ENCODE measurements at places on chromosomes 6 and 20. TPM values are rescaled to one million over a fixed set of nuclear protein-coding genes. Genes with fewer than 3 reads are reported as not detected.

The THBS2 gene
- not detected for total RNA-seq

DNA sequence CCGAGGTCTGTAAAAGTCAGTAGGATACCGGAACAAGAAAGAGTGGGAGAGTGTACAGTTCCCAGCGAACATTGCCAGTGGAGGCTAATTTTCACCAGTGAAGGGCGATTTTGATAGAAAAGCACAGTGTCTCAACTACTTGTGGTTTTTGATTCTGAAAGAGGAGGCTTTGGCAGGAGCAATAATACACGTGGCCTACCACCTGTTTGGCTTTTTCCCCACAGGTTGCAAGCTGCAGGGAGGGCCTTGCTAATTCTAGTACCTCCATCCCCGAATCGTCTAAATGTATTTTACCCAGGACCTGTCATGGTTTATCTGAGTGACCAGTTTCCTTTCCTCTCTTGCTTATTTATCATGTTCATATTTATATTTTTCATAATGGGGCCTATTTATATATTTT is 3.3 kb upstream of the EFCAB8 start:
- H3K27ac ChIP-seq: peak overlapping the region; percentile 27
- DNase-seq: no peak
- peaks cover 30% of the 10 kb centered on the region for H3K36me3 ChIP-seq
- no peak overlapping the region for H3K4me3 ChIP-seq
- no peaks in the 10 kb centered on the region for H3K27me3 ChIP-seq

DNA sequence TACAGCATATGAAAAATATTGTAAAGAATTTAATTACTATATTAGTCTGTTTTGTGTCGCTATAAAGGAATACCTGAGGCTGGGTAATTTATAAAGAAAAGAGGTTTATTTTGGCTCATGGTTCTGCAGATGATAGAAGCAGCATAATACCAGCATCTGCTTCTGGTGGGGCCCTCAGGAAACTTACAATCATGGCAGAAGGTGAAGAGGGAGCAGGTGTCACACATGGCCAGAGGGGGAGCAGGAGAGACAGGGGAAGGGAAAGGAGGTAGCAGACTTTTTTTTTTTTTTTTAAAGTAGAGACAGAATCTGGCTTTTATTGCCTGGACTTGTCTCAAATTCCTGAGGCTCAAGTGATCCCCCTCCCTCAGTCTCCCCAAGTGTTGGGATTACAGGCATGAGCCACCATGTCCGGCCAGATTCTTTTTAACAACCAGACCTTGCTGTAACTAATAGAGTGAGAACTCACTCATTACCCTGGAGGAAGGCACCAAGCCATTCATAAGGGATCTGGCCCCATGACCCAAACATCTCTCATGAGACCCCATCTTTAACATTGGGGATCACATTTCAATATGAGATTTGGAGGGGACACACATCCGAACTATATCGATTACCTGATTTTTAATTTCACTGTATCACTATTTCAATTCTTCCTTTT is 64.6 kb downstream of the MAN1A1 start:
- H3K27me3 ChIP-seq: no peaks in the 10 kb centered on the region
- DNase-seq: no peak

The ARG1 gene
- not detected for total RNA-seq

The BTN3A1 gene
- 47.6 TPM for total RNA-seq

DNA sequence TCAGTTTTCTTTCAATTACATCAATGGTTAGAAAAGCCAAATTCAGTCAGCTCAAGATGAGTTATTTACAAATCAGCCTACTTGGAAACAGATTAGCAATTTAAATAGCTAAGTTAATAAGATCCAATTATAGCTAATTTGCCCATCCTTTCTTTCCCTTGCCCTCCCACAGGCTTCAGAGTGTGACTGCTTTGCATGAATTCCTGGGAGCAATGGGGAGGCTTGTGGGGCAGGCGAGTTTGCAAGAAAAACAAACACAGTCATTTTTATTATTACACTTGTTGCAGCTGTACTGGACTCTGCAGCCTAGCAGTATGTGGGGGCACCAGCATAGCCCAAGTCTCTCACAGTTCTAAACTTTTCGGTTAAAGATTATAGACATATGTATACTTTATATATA is 219.0 kb downstream of the NKAIN2 start:
- no peak overlapping the region for H3K4me3 ChIP-seq
- no peak for DNase-seq
- H3K36me3 ChIP-seq: no peaks in the 10 kb centered on the region
- H3K4me1 ChIP-seq: no peaks in the 10 kb centered on the region
- H3K27me3 ChIP-seq: no peaks in the 10 kb centered on the region

GRCh38 chr20:37524859-37525708 is 2.6 kb downstream of the BLCAP start:
- no peak overlapping the region for H3K27ac ChIP-seq
- no peak for DNase-seq
- H3K36me3 ChIP-seq: peaks cover 3% of the 10 kb centered on the region
- H3K4me3 ChIP-seq: no peak overlapping the region

DNA sequence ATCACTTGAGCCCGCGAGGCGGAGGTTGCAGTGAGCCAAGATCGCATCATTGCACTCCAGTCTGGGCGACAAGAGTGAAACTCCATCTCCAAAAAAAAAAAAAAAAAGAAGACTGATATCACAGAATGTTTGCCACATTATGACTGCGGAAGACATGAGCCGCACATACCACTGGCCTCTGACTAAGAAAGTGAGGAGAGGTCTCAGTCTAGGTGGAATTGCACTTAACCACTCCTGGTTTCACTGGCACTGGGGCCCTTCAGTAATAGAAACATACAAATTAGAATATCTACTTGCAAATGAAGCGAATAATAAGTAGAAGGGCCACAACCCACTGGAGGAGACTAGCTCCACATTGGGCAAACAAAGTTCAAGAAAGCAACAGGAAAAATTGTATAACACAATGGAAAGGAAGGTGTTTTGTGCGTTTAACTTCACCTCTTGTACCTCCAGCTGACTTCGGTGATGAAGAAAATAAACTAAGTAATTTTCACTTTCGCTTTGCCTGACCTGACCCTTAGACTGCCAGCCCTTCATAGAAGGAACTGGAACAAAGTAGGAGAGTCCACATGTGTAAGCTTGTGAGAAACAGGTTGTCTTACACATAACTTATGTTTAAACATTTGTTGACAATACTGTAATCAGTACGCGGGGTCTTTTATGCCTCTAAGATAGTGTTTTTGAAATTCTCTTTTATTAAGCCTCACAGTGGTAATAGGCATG is 147.5 kb upstream of the TSHZ2 start:
- no peak overlapping the region for H3K4me3 ChIP-seq
- peaks cover 3% of the 10 kb centered on the region for H3K27me3 ChIP-seq
- H3K27ac ChIP-seq: no peak overlapping the region
- DNase-seq: no peak

DNA sequence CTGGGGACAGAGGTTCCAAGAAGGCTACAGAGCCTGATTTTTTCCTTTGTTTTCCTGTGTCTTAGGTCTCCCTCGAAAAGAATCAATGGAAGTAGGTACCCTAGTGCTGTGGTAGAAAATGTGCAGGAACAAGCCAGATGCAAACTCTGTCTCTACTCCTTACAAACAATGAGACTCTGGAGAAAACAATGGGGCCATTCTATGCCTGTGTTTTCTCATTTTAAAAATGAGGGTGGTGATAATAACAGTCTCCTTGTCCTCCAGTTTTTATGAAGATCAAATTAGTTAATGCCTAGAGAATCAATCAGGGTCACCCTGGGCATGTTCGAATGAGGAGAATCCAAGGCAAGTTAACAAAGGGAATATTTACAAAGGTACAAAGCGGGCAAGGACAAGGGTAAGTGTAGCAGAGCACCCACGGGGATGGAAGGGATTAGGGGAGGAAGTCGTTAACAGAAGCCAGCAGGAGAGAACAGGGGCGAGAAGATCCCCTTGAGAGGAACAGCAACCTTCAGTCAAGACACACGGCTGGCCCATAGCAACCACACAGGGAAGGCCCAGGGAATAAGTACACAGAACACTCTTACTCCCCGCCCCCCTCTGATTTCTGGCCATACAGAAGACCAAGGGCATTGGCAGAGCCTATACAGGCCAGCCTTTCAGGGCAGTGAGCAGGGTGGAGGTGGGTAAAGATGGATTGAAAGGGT is 342.8 kb downstream of the PTPRT start:
- H3K4me1 ChIP-seq: no peaks in the 10 kb centered on the region
- DNase-seq: no peak
- H3K36me3 ChIP-seq: no peaks in the 10 kb centered on the region
- H3K27me3 ChIP-seq: no peaks in the 10 kb centered on the region
- H3K27ac ChIP-seq: no peak overlapping the region

The EPPIN gene
- total RNA-seq: not detected

The SOBP gene
- total RNA-seq: 2.0 TPM

- H3K27me3 ChIP-seq: no peaks in the 10 kb centered on the region
- peaks cover 41% of the 10 kb centered on the region for H3K4me1 ChIP-seq
- DNase-seq: peak; percentile 27
- H3K36me3 ChIP-seq: peaks cover 23% of the 10 kb centered on the region
These were observed 33.1 kb downstream of the MTHFD1L start for GRCh38 chr6:150898399-150899170.

All from activated CD8-positive, alpha-beta memory T cell treated with anti-CD3 and anti-CD28 coated beads, Interleukin-2, amount 10 ng/mL, durations not matched to agents 7 days and 5 days (primary cell).